Posterior cingulate gyrus (tissue), 11 donors: ENCODE measurements at places on chromosomes 4 and X.

DNA sequence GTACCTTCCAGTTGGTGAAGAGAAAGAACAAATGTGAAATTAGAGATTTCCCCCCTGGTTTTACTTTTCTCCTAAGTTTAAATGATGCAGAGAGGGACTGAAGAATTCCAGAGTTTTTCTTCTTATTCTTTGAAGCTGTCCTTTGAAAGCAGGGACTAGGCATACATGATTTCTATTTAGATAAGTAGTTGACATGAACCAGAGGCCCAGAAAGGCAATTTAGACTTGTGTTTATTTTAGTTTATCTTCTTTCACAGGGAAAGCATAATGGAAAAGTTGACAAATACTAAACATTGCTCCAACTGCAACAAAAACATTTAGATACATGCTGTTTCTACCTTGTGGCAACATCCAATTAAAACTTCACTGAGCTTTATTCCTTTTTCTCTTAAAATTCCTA is 32.0 kb downstream of the PTPN13 start:
- DNase-seq: no peak

GRCh38 chrX:105658136-105658535 is 164.2 kb upstream of the NRK start:
- no peak for DNase-seq

GRCh38 chr4:123327346-123327745 is 69.2 kb upstream of the SPRY1 start:
- DNase-seq: no peak

DNA sequence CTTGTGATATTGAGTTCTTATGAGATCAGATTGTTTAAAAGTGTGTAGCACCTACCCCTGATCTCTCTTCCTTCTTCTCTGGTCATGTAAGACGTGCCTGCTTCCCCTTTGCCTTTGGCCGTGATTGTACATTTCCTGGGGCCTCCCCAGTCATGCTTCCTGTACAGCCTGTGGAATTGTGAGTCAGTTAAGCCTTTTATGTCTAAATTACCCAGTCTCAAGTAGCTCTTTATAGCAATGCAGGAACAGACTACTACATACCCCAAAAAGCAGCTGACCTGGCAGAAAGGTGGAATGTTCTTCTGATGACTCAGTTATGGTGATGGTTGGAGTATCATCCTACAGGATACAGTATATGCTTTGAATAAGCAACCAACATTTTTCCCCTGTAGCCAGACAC is 11.4 kb upstream of the MCUB start:
- DNase-seq: no peak

- no peak for DNase-seq
These were observed 118.8 kb downstream of the GATB start for GRCh38 chr4:151641983-151642382.

DNA sequence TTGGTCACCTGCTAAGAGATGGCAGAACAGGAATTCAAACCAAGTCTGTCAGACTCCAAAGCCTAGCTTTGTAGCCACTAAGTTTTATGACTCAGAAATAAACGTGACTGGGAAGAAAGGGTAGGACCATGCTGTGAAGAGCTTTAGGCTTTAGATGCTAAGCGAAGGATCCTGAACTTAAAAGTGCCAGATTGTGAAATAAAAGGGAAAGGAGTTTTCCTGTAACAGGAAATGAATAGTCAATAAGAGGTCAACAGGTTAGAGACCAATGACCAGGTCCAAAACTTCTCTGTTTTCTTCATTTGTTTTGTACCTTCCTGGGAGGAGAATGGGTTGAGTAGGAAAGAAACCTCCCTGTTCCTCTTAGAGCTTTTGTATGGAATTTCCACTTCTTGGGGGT is 98.8 kb upstream of the EOLA2 start:
- no peak for DNase-seq

GRCh38 chr4:118957722-118958445 is 69.2 kb downstream of the SYNPO2 start:
- DNase-seq: no peak
